ENCODE measurements at places on chromosomes 16 and 17.

DNA sequence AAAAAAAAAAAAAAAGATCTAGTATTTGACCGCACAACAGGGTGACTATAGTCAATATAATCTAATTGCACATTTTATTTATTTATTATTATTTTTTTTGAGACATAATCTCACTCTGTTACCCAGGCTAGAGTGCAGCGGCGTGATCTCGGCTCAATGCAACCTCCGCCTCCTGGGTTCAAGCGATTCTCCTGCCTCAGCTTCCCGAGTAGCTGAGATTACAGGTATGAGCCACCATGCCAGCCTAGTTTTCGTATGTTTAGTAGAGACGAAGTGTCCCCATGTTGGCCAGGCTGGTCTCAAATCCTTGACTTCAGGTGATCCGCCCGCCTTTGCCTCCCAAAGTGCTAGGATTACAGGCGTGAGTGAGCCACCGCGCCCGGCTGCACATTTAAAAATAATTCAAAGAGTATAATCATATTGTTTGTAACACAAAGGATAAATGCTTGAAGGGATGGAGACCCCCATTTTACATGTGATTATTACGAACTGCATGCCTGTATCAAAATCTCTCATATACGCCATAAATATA is 794 bp downstream of the ANKS3 start:
- DNase-seq, result no peak

GRCh38 chr16:15492091-15492740 is 57.8 kb downstream of the BMERB1 start:
- no peak for DNase-seq

DNA sequence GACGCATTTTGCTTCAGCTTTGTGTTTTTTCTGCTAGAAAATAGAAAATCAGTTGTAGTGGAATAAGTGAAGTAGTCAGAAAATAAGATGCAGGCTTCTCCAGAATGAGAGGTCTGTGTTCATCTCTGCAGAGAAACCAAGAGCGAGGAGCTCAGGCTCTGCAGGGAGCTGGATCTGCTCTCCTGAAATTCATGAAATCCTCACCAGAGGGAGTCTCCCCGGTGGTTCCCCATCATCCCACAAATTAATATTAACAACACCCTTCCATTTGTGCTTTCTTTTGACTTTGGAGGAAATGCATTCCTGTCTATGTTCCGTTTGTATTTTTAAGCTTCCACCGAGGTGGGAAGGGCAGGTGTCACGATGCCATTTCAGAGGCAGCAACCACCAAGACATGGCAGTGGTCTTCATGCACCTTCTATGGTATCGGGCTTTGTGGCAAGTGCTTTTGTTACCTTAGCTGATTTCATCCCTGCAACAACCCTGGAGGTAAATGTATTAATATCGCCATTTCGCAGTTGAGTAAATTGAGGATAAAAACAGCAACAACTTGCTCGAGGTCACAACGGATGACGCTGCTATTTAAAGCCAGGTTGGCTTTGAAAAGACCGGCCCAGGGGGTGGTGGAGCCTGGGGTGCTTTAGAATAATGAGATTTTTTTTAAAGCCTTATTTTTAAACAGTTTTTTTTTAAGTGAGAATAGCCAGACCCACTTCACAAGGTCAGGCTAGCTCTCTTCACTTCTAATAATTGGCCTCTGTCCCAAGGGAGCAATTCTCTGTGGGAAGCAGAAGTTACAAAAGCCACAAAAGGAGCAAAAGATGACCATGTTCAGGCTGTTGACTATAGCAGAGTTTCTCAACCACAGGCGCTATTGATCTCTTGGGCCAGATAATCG is 367.6 kb upstream of the ERCC4 start:
- DNase-seq, result peak; percentile 23

GRCh38 chr17:67183531-67183930 is 61.5 kb downstream of the HELZ start:
- DNase-seq, result no peak

GRCh38 chr17:18262641-18263040 is 2.2 kb downstream of the MIEF2 start:
- DNase-seq, result no peak

DNA sequence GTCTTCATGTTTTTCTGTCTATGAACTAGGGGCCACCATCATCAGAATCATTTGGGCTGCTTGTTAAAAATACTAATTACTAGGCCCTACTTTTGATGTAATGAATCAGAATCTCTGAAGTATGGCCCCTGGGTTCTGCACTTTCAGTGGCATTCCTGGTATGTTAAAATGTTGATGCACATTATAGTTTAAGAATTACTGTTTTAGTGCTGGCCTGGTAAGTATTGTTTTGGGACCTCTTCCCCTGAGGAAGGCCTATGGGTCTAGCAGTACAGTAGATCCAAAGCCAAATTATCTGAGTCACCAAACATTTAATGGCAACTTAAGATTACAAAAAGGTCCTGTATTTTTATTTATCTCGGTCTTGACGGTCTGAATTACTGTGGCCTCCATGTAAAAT is 58.8 kb downstream of the AP2B1 start:
- DNase-seq, result no peak
